ENCODE measurements at places on chromosomes 1 and 21.
A peak's percentile ranks its signal among the peaks of the same experiment; 100 is the strongest.

DNA sequence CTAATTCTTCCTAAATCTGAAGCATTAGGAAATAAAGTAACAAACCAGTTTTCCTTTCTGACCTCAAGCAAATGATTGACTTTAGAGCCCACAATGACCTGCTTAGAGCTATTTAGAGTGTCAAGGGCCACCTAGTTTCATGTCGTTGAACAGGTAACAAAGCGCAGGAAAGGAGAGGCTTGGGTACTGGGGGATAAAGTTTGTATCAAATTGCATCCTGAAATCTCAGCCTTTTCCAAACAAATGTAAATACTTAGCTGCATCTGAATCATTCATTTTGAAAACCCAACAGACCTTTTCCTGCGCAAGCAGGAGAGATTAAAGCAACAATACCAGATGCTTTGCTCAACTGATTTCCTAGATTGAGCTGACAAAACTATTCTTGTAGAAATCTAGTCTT lies 121.2 kb downstream of the NRIP1 start:
- no peaks in the 10 kb centered on the region for H3K4me1 ChIP-seq
- H3K27ac ChIP-seq = no peak overlapping the region
- H3K36me3 ChIP-seq = no peaks in the 10 kb centered on the region
- H3K27me3 ChIP-seq = no peaks in the 10 kb centered on the region

GRCh38 chr1:2835650-2836159 lies 34.2 kb upstream of the TTC34 start:
- no peak for DNase-seq
- no peaks in the 10 kb centered on the region for H3K27me3 ChIP-seq
- H3K27ac ChIP-seq = no peak overlapping the region
- H3K36me3 ChIP-seq = no peaks in the 10 kb centered on the region

DNA sequence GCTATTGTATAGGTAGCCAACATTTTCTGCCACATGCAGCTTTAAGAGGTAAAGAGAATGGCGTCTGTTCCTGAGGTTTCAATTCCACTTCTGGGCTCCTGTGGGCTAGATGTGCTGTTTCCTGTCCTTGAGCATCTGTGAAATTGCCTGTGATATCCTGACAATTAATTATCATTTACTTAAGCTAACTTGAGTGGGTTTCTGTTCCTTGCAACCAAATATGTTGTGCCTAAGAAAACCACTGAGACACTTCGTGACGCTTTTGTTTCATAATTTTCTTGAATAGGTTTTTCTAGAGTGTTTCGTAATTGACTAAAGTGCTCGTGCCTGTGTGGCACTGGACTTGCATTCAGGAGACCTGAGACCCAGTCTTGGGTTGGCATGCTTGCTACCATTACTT lies 127.3 kb upstream of the POU3F1 start:
- peaks cover 1% of the 10 kb centered on the region for H3K27me3 ChIP-seq
- no peak overlapping the region for H3K27ac ChIP-seq
- H3K4me1 ChIP-seq = no peaks in the 10 kb centered on the region
- no peak overlapping the region for H3K4me3 ChIP-seq
- H3K36me3 ChIP-seq = no peaks in the 10 kb centered on the region

GRCh38 chr1:53455364-53455991 lies 3.7 kb upstream of the DMRTB1 start:
- peaks cover 11% of the 10 kb centered on the region for H3K27me3 ChIP-seq
- H3K36me3 ChIP-seq = no peaks in the 10 kb centered on the region
- no peak overlapping the region for H3K4me3 ChIP-seq
- H3K4me1 ChIP-seq = no peaks in the 10 kb centered on the region
- DNase-seq = no peak
- no peak overlapping the region for H3K27ac ChIP-seq

DNA sequence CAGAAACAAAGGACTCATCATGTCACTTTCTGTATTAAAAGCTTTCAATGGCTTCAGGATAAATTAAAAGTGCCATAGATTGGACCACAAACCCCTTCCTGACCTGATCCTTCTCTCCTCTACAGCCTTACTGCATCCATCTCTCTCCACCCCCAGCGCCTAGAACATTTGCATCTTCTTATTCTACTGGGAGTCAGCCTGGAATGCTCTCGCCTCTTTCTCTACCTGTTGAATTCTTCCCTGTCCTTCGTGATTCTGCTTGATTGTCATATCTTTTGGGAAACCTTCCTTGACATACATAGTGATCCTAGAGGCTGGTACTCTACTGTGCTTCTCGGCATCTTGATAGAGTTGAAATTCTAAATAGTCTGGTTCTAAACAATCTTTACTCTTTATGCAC lies 332.0 kb upstream of the PBX1 start:
- no peak for DNase-seq
- no peaks in the 10 kb centered on the region for H3K36me3 ChIP-seq
- H3K4me3 ChIP-seq = no peak overlapping the region
- H3K4me1 ChIP-seq = no peaks in the 10 kb centered on the region
- no peak overlapping the region for H3K27ac ChIP-seq

DNA sequence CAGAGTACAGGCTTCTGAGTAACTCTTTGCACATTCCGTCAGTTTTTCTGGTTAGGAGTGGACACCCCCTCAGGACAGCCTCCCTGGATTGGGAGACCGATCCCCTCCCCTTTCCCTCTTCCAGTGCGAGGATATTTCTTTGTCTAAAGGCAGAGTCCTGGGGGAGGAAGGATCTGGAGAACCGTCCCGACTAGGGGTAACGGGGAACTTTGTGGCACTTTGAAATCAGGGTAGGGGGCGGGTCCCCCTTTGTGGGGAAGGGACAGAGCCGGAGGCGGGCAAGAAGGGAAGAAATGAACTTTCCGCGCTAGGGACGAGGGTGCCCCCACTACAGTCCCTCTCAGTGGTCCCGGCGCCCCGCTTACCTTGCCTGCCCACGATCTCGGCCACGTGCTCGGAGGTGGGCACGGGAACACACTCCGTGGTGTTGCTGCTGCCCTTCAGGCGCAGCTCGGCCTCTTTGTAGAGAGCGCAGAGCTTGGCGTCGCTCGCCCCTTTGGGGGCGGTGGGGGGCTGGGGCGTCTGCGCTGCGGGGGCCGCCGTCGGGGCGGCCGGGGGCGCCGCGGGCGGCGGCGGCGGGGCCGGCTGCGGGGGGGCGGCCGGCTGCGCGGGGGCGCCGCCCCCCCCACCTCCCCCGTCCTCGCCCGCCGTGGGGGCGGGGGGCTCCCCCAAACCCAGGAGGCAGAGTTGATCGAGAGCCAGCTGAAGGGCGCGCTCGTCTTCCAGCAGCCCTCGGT lies 917 bp downstream of the MEX3A start:
- DNase-seq = no peak
- peaks cover 8% of the 10 kb centered on the region for H3K4me1 ChIP-seq
- H3K36me3 ChIP-seq = no peaks in the 10 kb centered on the region
- peak overlapping the region; percentile 52 for H3K4me3 ChIP-seq

DNA sequence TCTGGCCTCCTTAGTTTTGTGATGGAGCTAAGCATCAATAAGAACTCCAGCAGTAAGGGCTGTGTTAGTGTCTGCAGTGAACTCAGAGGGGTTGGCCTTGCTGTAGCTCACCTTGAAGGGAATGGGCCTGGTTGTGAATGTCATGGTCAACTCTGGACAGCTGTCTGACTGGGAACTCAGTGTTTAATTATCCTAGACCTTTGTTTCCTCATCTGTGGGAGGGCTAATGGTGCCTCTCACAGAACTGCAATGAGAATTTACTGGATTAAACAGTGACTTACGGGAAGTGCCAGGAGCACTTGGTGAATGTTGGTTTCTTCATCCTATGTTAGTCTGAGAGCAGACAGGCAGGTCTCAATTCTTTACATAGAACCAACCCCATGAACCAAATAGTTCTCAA lies 23.7 kb downstream of the HMGCS2 start:
- H3K4me3 ChIP-seq = no peak overlapping the region
- no peak for DNase-seq
- H3K27me3 ChIP-seq = peaks cover 14% of the 10 kb centered on the region
- peaks cover 14% of the 10 kb centered on the region for H3K36me3 ChIP-seq
- peaks cover 9% of the 10 kb centered on the region for H3K4me1 ChIP-seq

DNA sequence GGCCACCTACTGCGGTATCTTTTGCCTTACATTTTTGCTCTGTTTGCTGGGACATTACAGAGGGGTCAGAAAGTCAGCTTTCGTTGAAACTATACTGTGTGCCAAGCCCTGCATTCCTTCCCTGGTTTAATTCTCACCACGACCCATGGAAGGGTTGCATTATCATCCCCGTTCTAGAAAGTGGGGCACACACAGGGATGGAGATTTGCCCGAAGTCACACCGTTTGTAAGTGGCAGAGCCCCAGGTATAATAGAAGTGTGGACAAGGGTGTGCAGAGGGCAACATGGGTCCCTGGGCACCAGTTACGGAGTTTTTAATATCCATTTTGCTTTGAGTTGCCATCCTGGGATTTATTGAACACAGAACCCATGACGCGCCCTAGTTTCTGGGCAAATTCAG lies 11.8 kb downstream of the DMRTB1 start:
- DNase-seq = no peak
- no peak overlapping the region for H3K27ac ChIP-seq
- H3K4me1 ChIP-seq = no peaks in the 10 kb centered on the region
- H3K27me3 ChIP-seq = peaks cover 3% of the 10 kb centered on the region

DNA sequence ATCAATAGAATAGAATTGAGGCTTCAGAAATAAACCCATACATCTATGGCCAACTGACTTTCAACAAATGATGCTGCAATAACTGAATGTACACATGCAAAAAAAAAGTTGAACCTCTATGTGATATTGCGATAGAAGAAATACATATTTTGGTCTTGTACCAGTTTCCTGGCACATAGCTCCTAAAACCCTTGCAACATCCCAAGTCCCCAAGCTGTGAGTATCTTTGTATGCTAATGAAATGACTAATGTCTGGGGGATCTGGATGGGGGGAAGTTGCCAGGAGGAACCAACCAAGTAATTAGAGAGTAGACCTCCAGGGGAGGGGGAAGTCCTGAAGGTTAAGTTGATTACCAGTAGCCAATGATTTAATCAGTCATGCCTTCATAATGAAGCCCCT lies 24.4 kb downstream of the BLZF1 start:
- DNase-seq = no peak
- H3K27me3 ChIP-seq = no peaks in the 10 kb centered on the region
- peaks cover 23% of the 10 kb centered on the region for H3K4me1 ChIP-seq
- no peak overlapping the region for H3K4me3 ChIP-seq

GRCh38 chr1:107276247-107276646 lies 135.4 kb downstream of the NTNG1 start:
- no peak for DNase-seq
- H3K27ac ChIP-seq = no peak overlapping the region
- H3K36me3 ChIP-seq = no peaks in the 10 kb centered on the region
- H3K4me1 ChIP-seq = no peaks in the 10 kb centered on the region

DNA sequence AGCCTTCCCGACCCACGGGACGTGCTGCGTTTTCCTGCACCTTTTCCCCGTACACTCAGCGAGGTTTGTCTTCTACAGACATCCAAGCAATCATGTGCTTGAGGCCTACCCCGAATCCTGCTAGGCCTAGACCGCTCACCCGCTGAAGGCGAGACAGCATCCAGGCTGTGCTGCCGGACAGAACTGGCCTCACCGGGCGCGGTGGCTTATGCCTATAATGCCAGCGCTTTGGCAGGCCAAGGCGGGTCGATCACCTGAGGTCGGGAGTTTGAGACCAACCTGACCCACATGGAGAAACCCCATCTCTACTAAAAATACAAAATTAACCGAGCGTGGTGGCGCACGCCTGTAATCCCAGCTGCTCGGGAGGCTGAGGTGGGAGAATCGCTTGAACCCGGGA lies 54.1 kb downstream of the ECE1 start:
- peaks cover 4% of the 10 kb centered on the region for H3K4me1 ChIP-seq
- no peaks in the 10 kb centered on the region for H3K27me3 ChIP-seq
- no peak for DNase-seq

GRCh38 chr1:103171041-103171590 lies 62.8 kb upstream of the COL11A1 start:
- no peaks in the 10 kb centered on the region for H3K4me1 ChIP-seq
- DNase-seq = no peak
- H3K27me3 ChIP-seq = no peaks in the 10 kb centered on the region
- H3K27ac ChIP-seq = no peak overlapping the region
- H3K36me3 ChIP-seq = no peaks in the 10 kb centered on the region

- no peak overlapping the region for H3K27ac ChIP-seq
- H3K4me1 ChIP-seq = no peaks in the 10 kb centered on the region
- no peaks in the 10 kb centered on the region for H3K36me3 ChIP-seq
- no peaks in the 10 kb centered on the region for H3K27me3 ChIP-seq
Measured at GRCh38 chr1:174742805-174743653, 256.7 kb upstream of the CACYBP start.

- peaks cover 41% of the 10 kb centered on the region for H3K4me1 ChIP-seq
- H3K36me3 ChIP-seq = peaks cover 21% of the 10 kb centered on the region
- H3K27ac ChIP-seq = peak overlapping the region; percentile 80
- DNase-seq = peak; percentile 83
- peak overlapping the region; percentile 0 for H3K4me3 ChIP-seq
- peaks cover 21% of the 10 kb centered on the region for H3K27me3 ChIP-seq
Measured at GRCh38 chr1:65812065-65812464, 19.4 kb downstream of the PDE4B start.
